ENCODE measurements at places on chromosomes 11 and 22.

GRCh38 chr11:43518408-43519160 is 159.9 kb downstream of the TTC17 start:
- DNase-seq, result no peak

DNA sequence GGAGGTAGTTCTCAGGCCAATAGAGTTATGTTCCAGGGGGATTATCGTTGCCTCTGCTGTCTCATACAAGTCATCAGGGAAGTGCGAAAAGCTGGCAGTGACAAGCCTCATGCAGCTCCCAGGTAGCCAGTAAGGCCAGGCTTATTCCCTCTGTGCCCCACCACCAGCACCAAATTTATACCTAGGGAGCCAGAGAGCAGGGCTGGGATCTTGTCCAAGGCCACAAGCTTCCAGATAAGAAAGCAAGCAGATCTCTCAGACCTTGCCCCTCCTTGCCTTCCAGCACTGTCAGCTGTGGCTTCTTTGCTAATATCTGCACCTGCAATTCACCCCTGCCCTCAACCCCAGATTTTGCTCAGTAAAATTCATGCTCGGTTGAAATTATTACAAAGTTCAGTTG is 206.3 kb upstream of the FAT3 start:
- DNase-seq, result no peak

GRCh38 chr22:49023879-49024774 is 803.5 kb downstream of the BRD1 start:
- no peak for DNase-seq

- no peak for DNase-seq
These were observed 44.7 kb upstream of the CXCR5 start for GRCh38 chr11:118838905-118839553.

DNA sequence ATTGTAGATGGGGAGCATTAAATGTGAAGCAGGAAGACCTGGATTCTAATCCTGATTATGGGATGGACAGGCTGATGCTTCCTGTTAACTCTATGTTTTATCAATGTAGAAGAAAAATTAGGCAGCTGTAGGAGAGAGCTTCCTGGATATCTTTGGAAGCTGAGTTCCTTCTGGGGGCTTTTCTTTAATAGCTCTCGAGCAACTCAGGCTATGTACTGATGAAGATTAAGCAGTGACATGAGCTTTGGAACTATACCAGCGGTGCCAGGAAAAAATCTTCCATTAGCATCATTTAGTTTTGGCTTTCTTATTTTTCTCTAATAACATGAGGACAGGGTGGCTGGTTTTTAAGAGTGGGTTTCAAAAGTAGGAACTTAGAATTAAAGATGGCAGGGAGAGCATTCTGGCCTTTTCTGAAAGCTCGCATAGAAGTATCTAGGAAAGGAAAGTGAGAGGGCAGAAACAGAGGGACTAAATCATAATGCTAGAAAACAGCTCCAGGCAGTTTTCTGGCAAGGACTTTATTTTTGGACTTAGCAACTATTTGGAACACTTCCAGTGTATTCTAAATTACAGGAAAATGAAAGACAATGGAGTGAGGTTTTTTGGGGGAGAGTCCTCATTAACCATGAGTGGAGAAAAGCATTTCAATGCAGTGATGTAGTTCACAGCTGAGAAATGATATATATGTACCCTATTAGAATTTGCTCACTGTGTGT is 69.2 kb upstream of the RRM1 start:
- no peak for DNase-seq

DNA sequence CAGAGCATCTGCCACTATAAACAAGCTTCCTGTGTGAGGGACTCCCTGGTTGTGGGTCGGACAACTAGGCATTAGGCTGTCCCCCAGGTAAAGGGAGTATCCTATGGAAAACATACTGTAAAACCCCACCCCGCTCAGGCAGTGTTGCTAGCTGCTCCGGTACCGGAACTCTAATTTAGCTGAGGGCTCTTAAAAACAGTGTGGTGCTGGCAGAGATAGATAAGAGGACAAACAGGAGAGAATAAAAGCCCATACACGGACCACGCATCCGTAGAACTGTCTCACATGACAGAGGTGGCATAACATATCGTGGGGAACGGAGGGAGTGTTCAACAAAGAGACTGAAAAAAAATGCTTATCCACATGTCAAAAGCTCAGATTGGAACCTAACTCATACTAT is 3.4 kb upstream of the MOGAT2 start:
- DNase-seq, result peak; percentile 47

- DNase-seq, result no peak
These were observed 33.5 kb downstream of the THAP12 start for GRCh38 chr11:76347466-76347865.

Data from left colon (tissue), 2 donors.